ENCODE measurements at places on chromosomes 2 and 18.

- no peak for DNase-seq
Observed at GRCh38 chr18:48877941-48878340, 72.8 kb downstream of the SMAD7 start.

GRCh38 chr2:125172181-125172580 lies 1147.1 kb downstream of the CNTNAP5 start:
- DNase-seq = no peak

DNA sequence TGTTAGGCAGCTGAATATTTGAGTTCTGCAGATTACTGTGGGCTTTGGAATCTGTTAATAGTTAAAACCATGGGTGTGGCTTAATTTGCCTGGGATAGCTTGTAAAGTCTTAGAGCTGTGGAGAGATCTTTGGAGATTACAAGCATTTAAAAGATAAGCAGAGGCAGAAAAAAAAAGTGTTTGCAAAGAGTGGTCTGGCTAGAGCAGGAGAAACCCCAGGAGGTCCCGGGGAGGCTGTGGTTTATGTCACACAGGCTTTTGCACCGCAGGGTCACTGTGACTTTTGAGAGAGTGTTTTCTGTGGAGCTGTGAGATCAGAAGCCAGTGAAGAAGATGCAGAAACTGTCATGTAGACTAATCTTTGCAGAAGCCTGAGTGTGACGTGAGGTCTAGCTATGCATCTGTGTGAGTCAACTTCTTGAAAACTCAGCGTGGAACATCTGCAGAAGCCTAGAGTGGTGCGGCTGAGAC lies 49.0 kb downstream of the SETBP1 start:
- no peak for DNase-seq

- DNase-seq = no peak
Observed at GRCh38 chr18:22674272-22674671, 256.6 kb upstream of the CTAGE1 start.

GRCh38 chr2:71992036-71992435 lies 155.6 kb downstream of the CYP26B1 start:
- no peak for DNase-seq

DNA sequence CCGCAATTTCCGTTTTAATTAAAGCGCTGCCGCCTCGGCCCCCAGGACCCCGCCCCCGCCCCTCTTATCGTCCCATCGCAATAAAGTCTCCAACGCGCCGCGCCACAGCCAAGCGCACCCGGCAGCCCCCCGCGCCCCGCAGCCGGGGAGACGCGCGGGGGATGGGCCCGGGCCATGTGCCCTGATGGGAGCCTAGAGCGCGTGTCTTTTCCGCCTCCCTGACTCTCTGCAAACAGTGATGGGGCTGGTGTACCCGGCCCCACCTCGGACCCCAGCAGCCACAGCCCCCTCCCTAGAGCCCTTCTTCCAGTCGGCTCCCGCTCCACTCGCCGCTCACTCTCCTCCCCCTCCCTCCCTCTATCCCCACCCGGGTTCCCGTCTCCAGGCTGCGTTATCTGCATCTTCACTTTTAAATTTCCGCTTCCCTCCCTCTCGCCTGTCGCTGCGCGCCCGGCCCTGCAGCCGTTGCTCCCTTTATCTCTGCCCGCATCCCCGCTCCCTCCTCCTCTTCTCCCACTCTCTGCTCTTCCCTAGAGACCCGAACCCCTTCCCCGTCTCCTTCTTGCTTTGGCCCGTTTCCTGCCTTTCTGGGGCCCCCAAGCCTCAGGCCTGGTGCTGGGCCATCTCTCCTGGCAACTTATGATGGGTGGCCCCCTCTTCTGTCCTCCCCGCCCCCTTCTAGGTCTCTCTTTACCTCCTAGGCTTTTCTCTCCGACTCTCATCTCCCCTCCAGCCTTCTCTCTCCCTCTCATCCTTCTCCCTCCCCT lies 524 bp upstream of the FEV start:
- no peak for DNase-seq

DNA sequence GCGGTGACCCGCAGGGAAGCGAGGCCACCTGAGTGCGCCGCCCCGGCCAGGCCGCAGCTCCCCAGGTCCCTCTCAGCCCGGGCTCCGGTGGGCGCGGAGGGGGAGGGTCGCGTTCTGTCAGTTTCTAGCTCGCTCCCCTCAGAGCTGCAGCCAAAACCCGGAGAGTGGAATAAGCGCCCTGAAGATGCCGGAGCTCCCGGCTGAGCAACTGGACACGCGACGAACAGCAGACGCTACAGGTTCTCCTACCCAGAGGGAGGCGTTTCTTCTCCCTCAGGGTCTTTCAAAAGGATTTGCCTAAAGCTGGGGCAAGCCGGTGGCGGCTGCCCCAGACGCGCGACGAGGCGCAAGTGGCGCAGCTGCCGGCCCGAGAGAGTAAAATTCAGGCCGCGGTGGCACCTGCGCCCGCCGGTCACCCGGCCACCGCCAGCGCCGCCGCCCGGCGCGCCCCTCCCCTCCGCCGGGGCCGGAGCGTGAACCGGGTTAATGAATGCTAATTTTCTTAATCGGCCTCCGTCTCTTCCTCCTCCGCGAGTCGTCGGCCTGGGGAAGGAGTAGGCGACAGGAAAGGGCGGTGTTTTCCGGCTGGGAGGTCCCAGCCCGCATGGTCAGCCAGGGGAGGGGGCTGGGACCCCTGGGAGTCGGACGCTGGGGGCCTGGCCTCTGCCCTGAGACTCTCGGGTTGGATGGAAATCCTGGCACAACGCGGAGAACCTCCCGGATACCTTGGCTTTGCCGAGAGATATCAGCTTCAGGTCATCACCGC lies 845 bp upstream of the CDC42EP3 start:
- no peak for DNase-seq

DNA sequence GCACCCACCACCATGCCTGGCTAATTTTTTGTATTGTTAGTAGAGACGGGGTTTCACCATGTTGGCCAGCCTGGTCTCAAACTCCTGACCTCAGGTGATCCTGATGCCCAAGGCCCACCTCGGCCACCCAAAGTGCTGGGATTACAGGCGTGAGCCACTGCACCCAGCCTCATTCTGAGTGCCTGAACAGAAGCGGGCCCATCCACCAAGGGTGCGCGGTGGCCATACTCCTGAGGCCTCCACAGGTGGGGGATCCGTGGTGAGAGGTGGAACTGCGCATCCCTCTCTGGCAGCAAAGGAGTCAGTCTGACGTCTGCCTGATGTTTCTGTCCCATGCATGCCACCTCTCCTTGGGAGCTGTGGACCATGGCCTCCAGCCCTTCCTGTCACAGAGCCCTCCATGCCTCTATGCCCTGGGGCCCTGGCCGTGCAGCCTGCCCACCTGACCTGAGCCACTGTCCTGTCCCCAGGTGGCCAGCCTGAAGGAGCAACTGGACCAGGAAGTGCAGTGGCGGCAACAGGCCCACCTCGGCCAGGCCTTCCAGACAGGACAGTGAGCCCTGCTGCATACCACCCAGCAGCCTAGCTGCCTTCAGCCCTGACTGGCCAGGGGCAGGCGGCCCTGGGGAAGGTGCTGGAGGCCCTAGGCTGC lies 7.6 kb upstream of the SNED1 start:
- no peak for DNase-seq

- DNase-seq = no peak
Observed at GRCh38 chr2:138029276-138029675, 65.0 kb downstream of the HNMT start.

DNA sequence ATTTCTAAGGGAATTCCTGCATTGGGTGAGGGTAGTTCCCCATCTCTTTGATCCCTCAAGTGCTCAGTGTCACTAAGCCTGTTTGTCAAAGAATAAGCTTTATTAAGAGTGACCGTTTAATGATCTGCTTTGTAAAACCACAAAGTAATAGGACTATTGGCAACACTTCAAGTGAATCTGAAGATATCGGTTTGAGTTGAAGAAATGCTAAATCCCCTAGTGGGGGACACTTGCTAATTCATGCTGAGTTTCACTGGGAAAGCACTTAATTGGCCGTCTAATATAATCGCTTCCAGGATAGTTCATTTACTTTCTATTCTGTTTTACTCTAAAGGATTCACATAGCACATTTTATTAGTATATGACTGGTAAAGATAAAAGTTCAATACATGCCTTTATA lies 54.4 kb downstream of the DTNA start:
- no peak for DNase-seq

DNA sequence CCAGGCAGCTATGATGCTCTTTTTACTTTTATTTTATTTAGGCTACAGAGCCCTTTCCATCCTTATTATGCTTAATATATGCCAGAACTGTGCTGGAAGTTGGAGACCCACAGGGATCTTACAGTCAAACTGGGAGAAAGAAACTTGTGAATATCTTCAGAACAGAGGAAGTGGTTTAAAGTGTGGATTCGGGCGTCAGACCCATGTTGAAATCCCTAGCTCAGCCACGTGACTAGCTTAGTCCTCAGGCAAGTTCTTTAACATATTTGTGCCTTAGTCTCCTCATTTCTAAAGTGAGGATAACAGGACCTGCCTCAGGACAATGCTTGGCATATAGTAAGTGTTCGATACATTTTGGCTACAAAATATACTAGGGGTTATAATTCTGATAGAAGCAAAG lies 59.1 kb downstream of the MAP3K20 start:
- DNase-seq = no peak

GRCh38 chr2:110853516-110853915 lies 121.1 kb downstream of the ACOXL start:
- no peak for DNase-seq

DNA sequence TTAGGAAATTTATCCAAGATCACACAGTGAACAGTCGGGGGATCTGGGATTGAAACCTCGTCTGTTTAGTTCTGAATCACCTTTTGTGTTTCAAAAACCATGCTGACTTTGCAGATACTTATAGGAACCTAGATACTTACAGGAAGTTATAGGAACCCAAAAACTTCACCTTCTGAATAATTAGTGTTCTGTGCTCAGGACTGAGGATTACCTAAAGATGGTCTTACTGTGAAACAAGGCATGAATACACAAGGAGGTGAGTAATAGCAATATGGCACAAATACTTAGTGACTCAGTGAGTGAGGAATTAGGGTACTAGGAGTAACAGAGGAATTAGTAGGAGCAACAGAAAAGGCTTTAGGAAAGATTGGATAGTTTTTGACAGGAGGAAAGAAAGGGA lies 145.5 kb downstream of the LRATD1 start:
- DNase-seq = no peak

- DNase-seq = no peak
Observed at GRCh38 chr2:3620834-3621233, 25.9 kb downstream of the COLEC11 start.

GRCh38 chr2:156332284-156332533 lies 312 bp downstream of the NR4A2 start:
- no peak for DNase-seq

GRCh38 chr2:161905389-161906046 lies 168.5 kb downstream of the DPP4 start:
- no peak for DNase-seq

- DNase-seq = no peak
Observed at GRCh38 chr18:12258719-12259705, 4.9 kb downstream of the CIDEA start.

GRCh38 chr18:26436176-26437051 lies 111.9 kb downstream of the KCTD1 start:
- no peak for DNase-seq

DNA sequence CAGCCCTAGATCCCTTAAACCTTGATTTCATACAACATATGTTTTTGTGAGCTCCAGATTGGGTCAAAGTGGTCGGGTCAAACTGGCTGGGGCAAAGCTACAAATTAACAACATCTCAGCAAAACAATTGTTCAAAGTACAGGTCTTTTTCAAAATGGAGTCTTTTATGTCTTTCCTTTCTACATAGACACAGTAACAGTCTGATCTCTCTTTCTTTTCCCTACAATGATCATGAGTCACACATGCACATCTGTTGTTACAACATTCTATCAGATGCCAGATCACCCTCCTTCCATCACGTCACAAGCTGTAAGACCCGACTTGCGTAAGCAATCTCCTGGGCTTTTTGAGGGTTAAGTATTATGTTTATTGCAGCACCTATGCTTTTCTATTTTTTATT lies 55.1 kb downstream of the RHOB start:
- DNase-seq = no peak

- no peak for DNase-seq
Observed at GRCh38 chr2:238873841-238874240, 26.0 kb downstream of the TWIST2 start.

GRCh38 chr2:1544478-1545069 lies 131.3 kb downstream of the TPO start:
- no peak for DNase-seq

- DNase-seq = no peak
Observed at GRCh38 chr2:63403820-63404219, 184.5 kb downstream of the WDPCP start.

GRCh38 chr2:205892665-205893259 lies 193.2 kb downstream of the INO80D start:
- DNase-seq = no peak

DNA sequence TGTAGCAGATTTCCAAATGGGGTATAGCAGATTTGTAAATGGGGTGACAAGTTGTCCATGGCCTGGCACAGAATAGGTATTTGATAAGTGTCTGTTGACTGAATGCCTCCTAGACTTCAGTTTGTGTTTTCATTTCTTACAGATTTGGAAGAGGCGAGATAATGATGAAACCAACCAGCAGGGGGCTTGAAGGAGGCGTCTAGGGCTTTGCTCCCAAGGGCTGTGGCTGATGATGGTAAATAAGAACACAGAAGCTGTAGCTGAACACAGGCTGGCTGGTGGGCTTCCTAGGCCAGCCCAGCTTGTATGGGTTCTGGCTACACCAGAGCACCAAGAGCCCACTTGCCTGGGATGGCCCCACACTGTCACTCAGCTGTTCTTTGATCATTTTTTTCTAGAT lies 19.4 kb downstream of the SFTPB start:
- DNase-seq = no peak

- no peak for DNase-seq
Observed at GRCh38 chr2:44884231-44884630, 57.3 kb upstream of the SIX3 start.

- no peak for DNase-seq
Observed at GRCh38 chr2:120034027-120034426, 21.1 kb downstream of the EPB41L5 start.

- DNase-seq = no peak
Observed at GRCh38 chr2:189012351-189012750, 38.2 kb downstream of the COL3A1 start.

DNA sequence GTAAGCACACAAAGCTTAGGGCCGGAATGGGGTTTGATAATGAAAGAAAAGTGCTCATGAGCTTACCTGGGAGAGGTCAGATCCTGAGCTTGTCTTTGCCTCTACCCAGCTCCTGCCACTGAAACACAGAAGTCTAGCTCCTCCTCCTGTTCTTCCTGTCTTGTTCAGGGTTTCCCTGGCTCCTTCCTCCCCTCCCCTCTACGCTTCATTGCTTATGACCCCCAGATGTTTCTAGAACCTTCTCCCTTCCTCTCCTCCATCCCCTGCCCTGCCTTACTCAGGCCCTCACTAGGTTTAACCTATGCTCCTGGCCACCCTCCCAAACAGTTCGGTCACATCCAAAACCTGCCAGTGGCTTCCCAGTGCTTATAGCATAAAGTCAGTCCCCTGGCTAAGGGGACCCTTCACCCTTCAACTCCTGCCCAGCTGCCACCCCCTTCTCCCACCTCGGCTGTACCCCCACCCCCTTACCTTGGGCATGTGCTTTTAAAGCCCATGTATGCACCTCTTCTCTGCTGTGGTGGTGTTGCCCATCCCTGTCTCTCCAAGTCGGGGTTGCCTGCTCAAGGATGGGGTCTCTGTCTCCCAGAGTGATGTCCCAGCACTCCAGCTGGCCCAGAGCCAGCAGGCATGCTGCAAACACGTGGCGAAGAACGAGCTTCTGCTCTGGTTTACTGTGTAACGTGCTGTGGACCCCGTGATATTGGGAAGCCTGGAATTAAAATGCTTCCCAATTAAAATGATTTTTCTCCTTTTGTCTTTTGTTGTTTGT lies 233.6 kb downstream of the TPGS2 start:
- DNase-seq = no peak

GRCh38 chr2:185441486-185442005 lies 297.1 kb upstream of the FSIP2 start:
- DNase-seq = no peak

- DNase-seq = no peak
Observed at GRCh38 chr2:24993406-24994145, 21.8 kb upstream of the DNAJC27 start.
